OCI-LY7 (cell line): ENCODE measurements at places on chromosomes 7 and 10.

GRCh38 chr10:75234017-75234682 lies 1.6 kb downstream of the COMTD1 start:
- DNase-seq = peak; percentile 94

DNA sequence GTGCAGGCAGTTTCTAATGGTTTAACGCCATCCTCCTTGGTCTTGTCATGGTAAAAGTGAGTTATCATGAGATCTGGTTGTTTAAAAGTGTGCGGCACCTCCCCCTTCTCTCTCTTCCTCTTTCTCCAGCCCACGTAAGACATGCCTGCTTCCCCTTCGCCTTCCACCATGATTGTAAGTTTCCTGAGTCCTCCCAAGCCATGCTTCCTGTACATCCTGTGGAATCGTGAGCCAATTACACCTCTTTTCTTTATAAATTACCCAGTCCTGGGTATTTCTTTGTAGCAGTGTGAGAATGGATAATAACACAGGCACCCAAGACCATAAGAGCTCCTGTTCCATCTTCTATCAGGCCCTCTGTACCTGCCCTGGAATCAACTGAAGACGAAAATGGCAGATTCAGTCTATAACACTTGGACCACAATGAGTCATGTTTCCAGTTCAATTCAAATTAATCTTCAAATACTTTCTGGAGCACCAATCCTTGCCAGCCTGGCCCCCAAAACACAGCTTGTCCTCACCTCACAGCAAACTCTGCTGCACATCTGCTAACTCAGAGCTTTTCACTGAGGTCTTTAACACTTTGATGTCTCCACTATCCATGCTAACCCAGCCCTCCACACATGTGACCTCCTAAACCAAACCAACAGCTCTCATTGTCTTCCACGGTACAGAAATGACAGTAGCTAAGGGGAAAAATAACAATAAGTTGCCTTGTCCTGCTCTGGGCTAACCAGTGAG lies 73.2 kb downstream of the SFMBT2 start:
- peak; percentile 9 for DNase-seq

DNA sequence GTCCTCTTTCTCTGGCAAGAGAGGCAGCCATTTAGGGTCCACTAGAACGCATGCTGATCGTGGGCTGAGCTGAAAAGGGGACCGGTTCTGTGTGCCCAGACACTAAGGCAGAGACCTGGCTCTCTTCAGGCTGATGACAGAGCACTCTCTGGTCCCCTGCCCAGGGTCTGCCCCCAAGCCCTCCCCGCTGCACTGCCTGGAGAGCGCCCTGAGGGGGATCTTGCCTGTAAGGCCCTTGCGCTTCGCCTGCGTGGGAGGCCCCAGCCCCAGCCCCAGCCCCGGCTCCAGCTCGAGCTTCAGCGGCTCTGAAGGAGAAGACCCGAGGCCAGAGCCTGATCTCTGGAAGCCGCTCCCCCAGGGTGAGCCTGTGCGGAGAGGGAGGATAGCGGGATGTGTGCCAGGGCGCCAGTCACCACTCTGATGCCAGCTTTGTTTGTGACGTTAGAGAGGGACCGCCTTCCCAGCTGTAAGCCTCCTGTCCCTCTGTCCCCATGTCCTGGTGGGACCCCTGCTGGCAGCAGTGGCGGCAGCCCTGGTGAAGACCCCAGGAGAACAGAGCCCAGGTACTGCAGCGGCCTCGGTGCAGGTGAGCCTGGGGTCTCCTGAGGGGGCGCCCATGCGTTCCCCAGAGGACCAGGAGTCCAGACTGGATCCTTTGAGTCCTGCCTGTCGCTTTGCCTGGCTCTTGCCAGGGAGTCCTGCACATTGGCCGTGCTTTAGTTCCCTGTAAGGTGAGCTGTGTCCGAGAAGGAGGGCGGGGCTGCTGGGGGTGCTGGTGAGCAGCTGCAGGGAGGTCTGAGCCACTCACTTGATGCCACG lies 43.2 kb downstream of the ZNF467 start:
- no peak for DNase-seq

- DNase-seq = no peak
Observed at GRCh38 chr7:107398161-107398560, 71.7 kb upstream of the GPR22 start.

GRCh38 chr7:42914421-42915045 lies 2.7 kb upstream of the C7orf25 start:
- no peak for DNase-seq

DNA sequence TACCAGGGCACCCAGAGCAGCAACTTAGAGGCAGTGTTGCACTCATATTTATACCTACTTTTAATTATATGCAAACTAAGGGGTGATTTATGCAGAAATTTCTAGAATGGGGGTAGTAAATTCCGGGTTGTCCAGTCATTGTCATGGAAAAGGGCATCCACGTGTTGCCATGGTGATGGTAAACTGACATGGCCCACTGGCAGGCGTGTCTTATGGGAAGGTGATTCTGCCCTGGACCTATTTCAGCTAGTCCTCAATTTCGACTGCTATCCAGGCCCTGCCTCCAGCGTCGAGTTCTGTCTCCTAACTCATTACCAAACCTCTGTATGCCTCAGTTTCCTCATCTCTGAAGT lies 12.8 kb downstream of the SNX8 start:
- no peak for DNase-seq

DNA sequence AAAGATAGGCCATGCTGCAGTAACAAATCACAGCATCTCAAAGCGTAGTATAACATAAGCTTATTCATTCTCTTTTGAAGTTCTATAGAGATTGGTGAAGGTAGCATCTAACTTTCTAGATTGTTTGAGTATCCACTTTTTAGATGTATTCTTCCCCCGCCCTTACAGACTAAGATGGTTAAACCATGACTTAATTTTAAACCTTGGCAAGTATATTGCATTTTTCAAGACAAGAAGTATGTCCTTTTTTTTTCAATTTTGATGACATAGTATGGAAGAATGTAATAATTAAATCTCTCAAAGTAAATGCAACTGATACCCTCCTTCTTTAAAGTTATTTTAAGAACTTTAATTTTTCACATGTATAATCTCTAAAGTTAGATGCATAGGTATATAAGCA lies 190.0 kb downstream of the KCND2 start:
- no peak for DNase-seq

- DNase-seq = no peak
Observed at GRCh38 chr7:42946627-42946950, 14.4 kb downstream of the MRPL32 start.

- DNase-seq = no peak
Observed at GRCh38 chr10:8114741-8115617, 60.5 kb downstream of the GATA3 start.

- DNase-seq = no peak
Observed at GRCh38 chr10:14727465-14727864, 47.2 kb downstream of the FAM107B start.

GRCh38 chr7:33157781-33158180 lies 28.4 kb downstream of the BBS9 start:
- DNase-seq = no peak

DNA sequence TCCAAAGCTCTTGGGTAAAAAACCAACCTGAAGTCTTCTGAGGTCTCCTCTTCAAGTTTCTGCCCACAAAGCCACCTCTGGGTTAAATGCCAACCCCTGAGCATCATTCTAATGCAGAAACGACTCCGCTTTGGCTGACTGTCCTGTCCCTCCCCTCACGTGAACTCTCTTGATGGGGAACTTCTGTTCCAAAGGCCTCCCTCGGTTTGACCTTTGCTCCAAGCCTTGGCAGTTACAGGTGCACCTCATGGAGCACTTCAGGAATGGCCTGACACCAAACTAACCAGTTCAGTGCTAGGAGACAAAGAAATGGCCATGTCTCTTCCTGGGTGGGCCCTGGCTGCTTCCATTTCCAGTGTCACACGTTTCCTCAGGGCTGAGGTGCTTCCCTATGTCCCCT lies 20.0 kb downstream of the CAMK2G start:
- no peak for DNase-seq

DNA sequence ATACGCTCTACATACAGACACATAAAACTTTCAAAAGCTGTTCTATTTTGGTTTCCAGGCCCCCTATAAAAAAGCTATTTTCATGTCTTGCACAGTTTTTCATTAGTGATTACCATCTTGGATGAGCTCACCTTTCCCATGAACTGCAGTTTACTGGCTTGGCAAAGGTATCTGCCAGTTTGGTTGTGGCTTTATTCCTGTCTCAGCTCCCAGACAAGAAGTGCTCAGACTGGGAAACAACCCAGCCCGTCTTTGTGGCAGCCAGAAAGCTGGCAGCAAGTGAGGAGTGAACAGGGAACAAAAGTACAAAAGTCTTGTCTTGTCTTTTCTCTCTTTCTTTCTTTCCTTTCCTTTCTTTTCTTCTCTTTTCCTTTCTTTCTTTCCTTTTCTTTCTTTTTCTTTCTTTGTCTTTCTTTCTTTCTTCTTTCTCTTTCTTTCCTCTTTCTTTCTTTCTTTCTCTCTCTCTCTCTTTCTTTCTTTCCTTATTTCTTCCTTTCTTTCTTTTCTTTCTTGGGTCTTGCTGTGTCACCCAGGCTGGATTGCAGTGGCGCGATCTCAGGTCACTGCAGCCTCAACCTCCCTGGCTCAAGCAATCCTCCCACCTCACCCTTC lies 138.8 kb downstream of the CFAP58 start:
- no peak for DNase-seq

DNA sequence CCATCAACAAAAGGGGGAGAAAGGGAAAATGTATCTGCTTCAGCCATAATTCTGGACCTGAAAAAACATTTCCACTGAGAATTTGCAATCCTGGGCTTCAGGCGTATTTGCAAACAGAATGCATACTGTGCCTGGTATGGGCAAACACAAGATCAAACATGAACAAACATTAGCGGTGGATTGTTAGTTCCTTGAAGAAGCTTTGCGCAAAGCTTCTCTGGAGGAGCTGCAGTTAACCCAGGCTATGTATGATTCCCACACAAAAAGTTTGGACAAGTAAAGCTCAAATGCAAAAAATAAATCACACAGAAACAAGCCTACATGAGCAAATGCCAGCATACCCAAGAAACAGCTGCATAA lies 20.4 kb upstream of the HILPDA start:
- no peak for DNase-seq

DNA sequence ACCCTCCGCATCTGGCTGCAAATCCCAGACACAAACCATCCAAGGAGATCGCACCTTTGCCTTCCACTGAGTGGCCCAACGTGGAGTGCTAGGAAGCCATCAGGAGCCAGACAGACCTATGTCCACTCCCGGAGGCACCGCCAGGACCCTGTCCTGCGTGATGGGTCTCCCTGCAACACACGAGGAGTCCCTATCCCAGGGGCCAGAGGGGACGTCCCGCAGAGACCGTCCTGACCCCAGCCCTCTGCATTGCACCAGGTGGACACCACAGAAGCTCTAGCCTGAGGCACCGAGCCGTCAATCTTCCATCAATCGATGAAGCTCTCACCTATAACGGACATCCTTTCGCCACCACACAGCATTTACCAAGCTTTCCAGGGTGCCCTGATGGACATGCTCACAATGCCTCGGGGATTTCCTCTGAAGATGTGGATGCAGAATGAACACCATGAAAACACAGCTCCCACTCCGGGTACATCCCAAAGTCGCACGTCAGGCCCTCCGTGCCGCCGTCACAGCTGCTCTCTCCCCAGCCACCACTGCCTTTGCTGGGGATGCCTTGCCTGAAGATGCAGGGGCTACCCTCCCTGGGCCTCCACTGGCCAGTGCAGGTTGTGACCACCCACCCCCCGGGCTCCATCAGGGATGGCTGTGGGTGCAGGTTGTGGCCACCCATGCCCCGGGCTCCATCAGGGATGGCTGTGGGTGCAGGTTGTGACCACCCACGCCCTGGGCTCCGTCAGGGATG lies 54.1 kb downstream of the PTPRN2 start:
- no peak for DNase-seq

DNA sequence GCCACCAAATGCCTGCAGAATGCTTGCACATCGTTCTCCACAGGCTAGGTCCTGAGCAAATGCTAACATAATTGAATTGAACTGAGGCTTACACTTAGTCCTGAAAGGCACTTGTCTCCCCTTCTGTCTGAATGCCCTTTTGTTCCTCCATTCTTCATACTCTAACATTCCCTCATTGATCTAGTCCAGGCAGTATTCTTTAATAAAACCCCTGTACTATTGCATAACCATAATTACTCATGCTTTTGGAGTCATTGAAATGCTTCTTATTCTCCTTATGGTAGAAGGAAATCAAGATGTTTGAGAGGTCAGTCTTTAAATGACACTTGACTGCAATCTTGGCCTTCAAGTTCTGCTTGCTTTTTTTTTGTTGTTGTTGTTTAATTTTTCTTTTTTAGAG lies 7.1 kb downstream of the PI4K2A start:
- no peak for DNase-seq

DNA sequence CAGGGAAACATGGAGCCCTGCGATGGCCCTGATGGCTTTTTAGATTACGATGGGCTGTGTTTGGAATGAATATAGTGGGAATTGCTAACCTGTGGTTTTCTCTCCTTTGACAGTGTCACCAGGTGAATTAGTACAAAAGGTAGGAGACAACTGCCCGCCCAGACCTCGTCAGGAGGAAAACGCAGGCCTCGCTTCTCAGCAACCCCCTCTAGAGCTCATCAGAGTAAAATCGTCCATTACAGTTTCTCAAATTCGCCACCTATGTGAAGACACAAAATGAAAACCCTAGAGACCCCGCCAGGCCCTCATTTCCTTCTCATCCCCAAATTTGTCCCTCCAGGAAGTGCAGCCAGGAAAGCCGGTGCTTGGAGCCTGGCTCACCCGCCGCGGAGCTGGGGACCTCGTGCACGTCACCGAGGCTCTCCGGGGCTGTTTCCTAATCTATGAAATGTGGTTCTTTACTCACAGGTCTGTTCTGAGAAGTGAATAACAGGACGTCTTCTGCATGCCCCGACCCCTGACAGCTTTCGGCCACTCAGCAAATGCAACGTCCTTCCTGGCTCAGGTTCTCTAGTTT lies 143.7 kb downstream of the VIPR2 start:
- no peak for DNase-seq

GRCh38 chr10:70974351-70974901 lies 86.1 kb upstream of the PCBD1 start:
- no peak for DNase-seq

DNA sequence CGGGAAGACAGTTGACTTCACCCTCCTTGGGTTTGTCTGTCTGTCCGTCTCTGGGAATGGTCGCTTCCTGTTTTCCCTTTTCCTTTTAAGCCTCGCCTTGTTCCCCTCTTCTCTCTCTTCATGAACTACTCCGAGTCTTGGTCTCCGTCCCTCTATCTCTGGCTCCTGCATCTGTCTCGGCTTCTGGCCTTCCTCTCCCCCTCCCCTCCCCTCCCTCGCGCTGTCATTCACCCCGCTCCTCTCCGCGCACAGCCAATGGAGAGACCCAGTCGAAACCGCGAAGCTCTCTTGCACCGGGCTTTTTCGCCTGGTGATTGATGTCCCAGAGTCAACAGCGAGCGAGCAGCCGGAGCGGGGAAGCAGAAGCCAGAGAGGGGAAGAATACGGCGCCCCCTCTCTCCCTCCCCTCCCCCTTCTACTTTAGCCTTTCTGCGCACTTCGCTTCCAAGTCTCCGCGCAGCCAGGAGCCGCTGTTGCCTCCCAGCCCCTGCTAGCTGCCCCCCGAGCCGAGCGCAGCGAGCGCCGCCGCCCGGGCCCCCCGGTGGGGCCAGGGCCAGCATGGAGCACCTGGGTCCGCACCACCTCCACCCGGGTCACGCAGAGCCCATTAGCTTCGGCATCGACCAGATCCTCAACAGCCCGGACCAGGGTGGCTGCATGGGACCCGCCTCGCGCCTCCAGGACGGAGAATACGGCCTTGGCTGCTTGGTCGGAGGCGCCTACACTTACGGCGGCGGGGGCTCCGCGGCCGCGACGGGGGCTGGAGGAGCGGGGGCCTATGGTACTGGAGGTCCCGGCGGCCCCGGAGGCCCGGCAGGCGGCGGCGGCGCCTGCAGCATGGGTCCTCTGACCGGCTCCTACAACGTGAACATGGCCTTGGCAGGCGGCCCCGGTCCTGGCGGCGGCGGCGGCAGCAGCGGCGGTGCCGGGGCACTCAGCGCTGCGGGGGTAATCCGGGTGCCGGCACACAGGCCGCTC lies at the start of gene TLX1:
TLX1 (plus strand) TSS at position 317 of the 978 bp plus-strand sequence; CDS start at position 559, 242 bp downstream.
- no peak for DNase-seq
